Activated T-helper 9 cell treated with anti-CD3 and anti-CD28 coated beads, Interleukin-2, amount 50 U/mL, for 16 hours (primary cell): ENCODE measurements at places on chromosomes 12 and 14.

GRCh38 chr12:28383368-28383767, 193.1 kb downstream of the CCDC91 start:
- DNase-seq = no peak

GRCh38 chr12:110223777-110224378, 57.2 kb upstream of the ATP2A2 start:
- DNase-seq = no peak

DNA sequence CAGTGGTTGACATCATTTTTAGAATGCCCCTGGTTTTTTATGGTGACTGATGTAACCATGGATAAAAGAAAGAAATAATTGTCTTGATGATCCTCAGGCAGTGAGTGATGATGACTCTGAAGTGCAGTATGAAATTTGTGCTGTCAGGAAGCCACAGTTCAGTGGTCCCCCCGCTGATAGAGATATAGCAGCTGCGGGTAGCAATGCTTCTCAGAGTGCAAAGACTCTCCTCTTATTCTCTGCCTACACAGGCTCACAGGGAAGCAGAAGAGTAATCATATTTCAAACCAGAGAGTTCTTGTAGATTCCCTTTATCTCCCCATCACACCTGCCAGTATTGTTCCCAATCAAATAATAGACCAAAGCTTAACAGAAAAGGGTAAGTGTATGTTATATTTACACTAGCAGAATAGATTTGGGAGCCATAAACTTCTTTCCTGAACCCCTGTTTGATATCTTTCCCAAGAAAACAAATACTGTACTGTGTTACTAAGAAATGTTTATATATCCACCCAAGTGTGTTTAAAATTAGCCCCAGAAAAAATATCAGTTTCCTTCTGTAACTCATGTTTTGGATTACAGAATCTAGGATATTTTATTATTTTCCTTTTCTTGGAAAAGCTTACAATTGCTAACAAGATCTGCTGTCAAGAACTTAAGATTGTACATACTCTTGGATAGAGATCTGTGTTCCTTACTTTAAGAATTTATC, 1817.4 kb upstream of the FLRT2 start:
- no peak for DNase-seq

- DNase-seq = no peak
Observed at GRCh38 chr14:68897559-68898155, 81.4 kb downstream of the ACTN1 start.

- no peak for DNase-seq
Observed at GRCh38 chr12:98725476-98726247, 80.6 kb downstream of the APAF1 start.

GRCh38 chr14:41549821-41550607, 56.7 kb upstream of the LRFN5 start:
- no peak for DNase-seq

DNA sequence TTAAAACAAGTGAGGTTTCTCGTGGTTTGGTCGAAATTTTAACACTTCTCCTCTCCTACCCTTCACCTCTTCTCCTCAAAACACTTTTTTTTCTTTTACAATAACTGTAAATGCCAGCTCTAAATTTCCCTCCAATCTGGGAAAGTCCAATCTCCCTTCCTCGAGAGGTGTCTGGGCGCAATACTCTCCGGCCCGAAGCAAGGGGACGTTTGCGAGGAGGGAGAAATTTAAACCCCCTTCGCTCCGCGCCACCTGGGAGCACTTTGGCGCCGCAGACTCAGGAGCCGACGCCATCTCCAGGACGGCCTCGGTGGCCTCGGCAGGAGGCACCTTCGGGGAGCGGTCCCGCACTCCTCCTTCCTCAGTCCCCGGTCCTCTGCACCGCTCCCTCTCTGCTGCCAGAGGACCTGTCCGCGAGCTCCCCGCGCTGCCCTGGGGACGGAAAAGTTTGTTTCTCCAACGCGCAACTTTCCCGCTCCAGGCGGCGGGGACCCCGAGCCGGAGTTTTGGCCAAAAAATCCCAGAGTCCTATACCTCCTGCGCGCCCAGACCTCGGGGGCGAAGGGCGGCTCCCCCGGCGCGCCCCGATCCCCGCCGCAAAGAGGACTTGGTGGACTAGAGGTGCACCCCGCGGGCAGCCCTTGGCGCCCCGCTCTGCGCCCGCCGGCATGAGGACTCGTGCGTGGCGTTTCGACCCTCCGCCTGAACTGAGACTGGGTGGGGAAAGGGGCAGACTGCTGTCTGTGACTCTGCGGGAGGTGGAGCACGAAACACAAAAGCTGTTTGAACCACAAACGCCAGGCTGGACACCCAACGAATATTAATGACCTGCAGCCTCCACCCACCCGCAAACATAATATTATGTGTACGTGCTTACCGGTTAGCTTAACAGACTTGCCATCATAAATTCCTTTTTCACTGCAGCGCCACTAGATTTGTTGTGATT, 95.2 kb upstream of the HMGA2 start:
- no peak for DNase-seq

DNA sequence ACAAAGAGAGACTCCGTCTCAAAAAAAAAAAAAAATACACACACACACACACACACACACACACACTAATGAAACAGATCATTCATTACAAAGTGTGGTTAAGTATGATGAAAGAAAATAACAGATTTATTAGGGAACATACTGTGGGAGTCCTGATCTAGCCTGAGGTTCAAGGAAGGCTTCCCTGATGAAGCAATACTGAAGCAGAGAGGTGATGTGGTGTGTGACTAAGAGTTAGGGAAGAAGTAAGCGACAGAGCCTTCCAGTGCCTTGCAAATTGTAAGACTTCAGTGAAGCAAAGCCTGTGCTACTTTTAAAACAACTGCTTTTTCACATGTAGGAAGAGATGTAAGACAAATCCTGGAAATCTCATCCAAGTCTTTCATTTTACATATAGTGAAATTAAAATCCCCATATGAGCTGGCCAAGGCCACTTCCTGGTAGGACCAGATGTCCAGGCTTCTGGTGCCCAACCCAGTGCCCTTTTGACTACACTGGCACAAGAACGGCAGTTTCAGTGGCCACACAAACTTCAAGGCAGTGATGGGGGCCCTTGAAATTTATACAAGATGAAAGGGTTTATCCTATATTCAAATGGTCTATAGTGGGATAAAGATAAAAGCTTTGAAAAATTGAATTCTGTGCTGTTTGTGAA, 86.2 kb downstream of the STON2 start:
- DNase-seq = no peak

GRCh38 chr14:92532490-92533163, 19.0 kb downstream of the RIN3 start:
- no peak for DNase-seq

- peak; percentile 53 for DNase-seq
Observed at GRCh38 chr12:76020731-76021672, 10.6 kb downstream of the PHLDA1 start.

DNA sequence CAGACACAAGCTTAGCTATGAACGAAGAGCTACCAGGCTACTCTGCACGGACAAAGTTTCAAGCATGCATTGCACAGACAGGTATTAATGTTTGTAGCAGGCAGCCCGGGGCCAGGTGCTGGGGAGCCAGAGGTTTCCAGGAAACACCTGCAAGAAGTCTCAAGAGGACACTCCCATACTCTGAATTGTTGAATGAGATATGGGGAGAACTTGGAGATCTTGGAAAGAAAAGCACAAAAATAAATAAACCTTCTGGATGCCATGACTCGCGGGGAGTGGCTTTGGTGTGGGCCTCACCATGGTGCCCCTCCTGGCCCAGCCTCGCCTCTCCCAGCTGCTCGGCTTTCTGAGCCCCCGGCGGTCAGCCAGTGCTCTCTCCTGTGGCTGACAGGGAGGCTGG, 186.8 kb downstream of the TTC7B start:
- DNase-seq = no peak

GRCh38 chr12:65603438-65604351, 220.6 kb upstream of the HMGA2 start:
- DNase-seq = no peak
